Frontal cortex (tissue), 4 donors: ENCODE measurements at places on chromosomes 2 and 18.

DNA sequence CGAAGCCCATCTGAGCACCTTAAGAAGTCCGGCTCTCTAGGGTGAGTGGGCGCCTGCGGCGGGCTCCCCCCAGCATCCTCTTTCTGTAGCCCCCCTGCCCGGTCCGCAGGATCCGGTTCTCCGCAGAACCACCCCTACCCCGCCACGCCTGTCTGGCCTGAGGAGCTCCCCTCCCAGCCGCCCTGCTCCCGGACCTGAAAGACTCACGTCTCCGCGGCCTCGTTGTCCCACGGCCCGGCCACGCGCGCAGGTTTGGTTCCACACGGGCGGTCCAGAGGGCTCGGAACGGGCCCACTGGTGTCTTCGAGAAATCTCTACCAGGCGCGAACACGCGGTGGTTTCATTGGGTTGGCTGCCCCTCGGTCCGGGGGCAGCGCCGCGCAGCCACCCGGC lies 237 bp downstream of the SLC39A6 start:
- DNase-seq: peak; percentile 15

DNA sequence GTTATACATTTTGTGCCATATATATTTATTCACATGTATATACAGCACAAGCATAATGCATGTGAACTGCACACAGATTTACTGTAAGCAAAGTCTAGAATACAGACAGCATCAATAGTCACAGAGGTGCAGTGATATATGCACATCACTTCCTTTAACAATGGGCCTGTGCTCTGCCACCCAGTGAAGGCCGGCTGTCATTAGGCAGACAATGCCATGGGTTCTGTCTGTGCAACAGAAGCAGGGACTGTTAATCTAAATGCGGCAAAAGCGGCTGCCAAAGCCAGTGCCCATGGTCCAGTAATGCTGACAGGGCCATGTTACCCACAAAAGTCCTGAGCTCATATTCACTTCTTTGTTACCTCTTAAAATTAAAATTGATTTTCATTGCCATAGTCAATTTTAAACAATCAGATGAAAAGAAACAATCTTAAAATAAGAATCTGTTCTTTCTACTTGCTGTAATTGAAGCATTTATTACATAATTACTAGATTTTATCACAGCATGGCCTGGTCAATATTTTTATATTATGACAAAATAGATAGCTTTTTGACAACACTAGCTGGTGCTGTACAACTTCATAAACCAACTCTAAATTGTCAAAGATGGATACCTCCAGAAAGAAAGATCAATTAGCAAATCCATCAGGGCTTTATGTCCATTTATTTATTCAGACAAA lies 232.0 kb downstream of the STK39 start:
- peak; percentile 9 for DNase-seq

GRCh38 chr2:37614061-37614738 lies 57.2 kb downstream of the CDC42EP3 start:
- DNase-seq: no peak

GRCh38 chr2:63740943-63741342 lies 100.8 kb upstream of the UGP2 start:
- no peak for DNase-seq

DNA sequence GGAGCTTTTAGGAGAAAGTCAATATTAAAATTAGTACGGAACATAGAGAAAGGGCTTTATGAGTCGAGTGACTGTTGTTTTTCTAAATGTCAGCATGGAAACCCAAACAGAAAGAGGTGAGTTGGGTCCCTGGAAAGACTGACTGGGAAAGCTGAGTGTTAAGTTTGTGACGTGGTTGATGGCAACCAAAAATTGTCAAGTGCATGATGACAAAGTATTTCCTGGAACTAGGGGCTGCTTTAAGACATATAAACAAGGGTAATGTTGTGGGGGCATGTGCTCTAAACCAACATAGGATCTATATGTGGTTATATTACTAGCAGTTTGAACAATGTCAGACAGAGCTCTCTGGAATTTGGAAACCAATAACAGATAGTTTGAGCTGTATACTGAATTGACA lies 50.9 kb upstream of the GPD2 start:
- DNase-seq: no peak
